ENCODE measurements at places on chromosomes 3 and 15. TPM values are rescaled to one million over a fixed set of nuclear protein-coding genes. Genes with fewer than 3 reads are reported as not detected.

Gene ITIH4
- 9.7 TPM for total RNA-seq

Gene SLC15A2
- 10.8 TPM for total RNA-seq

Gene FAM81A
- total RNA-seq = 1.2 TPM

Gene TM6SF1
- 5.1 TPM for total RNA-seq

Gene C3orf62
- total RNA-seq = 12.7 TPM

Gene GPR62
- total RNA-seq = not detected

Gene ATP13A5
- total RNA-seq = not detected

Gene CLDN18
- not detected for total RNA-seq

Gene GLDN
- total RNA-seq = not detected

Gene MYZAP
- 0.14 TPM for total RNA-seq

Gene AADACL2
- not detected for total RNA-seq

Gene NR1I2
- 0.07 TPM for total RNA-seq

Gene CCR9
- not detected for total RNA-seq

Gene CNTN3
- not detected for total RNA-seq

Gene CCNB2
- total RNA-seq = 75.7 TPM

Gene GPR160
- total RNA-seq = 9.5 TPM

Gene ARHGAP31
- 3.0 TPM for total RNA-seq

Gene IGF2BP2
- not detected for total RNA-seq

Gene PLA2G4D
- not detected for total RNA-seq
